ENCODE measurements at places on chromosomes 2 and 18. TPM values are rescaled to one million over a fixed set of nuclear protein-coding genes. Genes with fewer than 3 reads are reported as not detected.

LHCGR gene
- total RNA-seq = not detected

SYT4 gene
- total RNA-seq = 0.42 TPM

RNF144A gene
- total RNA-seq = 21.4 TPM

OBSL1 gene
- 0.67 TPM for total RNA-seq

HJURP gene
- 1.1 TPM for total RNA-seq

ABCG8 gene
- total RNA-seq = not detected

Data from T-helper 17 cell (primary cell).